A549 treated with ZK216348 at 1 μM for 4 hours (cell line): ENCODE measurements at places on chromosomes 4 and X. TPM values are rescaled to one million over a fixed set of nuclear protein-coding genes. Genes with fewer than 3 reads are reported as not detected.

The DUX4 gene
- total RNA-seq, result not detected in 5 replicates

The EDA2R gene
- 10.7 to 14.9 TPM (median 12.2 TPM) in 5 replicates for total RNA-seq

The CXCL9 gene
- not detected in 5 replicates for total RNA-seq

The F8A2 gene
- total RNA-seq, result not detected in 5 replicates

The SMIM31 gene
- total RNA-seq, result 0.08 TPM in 1 of 5 replicates, not detected in the others

The NUP62CL gene
- total RNA-seq, result 13.3 to 20.0 TPM (median 15.5 TPM) in 5 replicates

The ATOH1 gene
- not detected in 5 replicates for total RNA-seq

The SMIM43 gene
- total RNA-seq, result 0.13 to 0.33 TPM (median 0.25 TPM) in 4 of 5 replicates, not detected in the other

The GNRHR gene
- total RNA-seq, result not detected in 5 replicates

The DSPP gene
- total RNA-seq, result not detected in 5 replicates

The CT45A2 gene
- not detected in 5 replicates for total RNA-seq

The ADGRL3 gene
- total RNA-seq, result not detected in 5 replicates

The NPY2R gene
- total RNA-seq, result not detected in 5 replicates

The SPARCL1 gene
- not detected in 5 replicates for total RNA-seq

The GK gene
- total RNA-seq, result 1.2 to 2.5 TPM (median 1.5 TPM) in 5 replicates

The PAGE2B gene
- total RNA-seq, result not detected in 5 replicates

The FMR1NB gene
- total RNA-seq, result not detected in 5 replicates
